ENCODE measurements at places on chromosomes 13 and 19. TPM values are rescaled to one million over a fixed set of nuclear protein-coding genes. Genes with fewer than 3 reads are reported as not detected.
A peak's percentile ranks its signal among the peaks of the same experiment; 100 is the strongest.

GRCh38 chr13:110921695-110922094 is 6.8 kb upstream of the ANKRD10 start:
- no peak for DNase-seq

DNA sequence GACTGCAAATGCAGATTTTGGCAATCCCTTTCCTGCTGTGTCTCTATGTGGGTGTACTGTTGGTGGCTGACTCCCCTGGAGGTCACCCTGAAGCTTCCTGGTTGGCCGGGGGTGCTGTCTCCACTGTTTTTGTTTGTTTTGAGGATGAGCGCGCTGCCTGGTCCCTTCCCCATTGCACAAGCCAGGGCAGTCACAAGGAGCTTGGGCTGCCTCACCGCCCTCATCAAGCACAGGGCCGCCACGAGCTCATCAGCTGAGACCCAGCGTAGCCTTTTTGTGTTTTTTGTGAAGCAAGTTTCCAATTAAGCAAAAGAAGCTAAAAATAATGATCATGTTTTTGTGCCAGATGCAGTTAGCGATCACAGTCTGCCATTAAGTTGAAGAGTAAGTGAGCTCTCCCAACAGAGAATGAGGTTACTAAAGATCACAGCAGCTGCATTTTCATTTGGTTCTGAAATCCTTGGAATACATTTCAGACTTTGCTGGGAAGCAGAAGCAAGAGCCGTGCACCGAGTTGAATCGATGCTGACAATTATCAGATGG is 57.8 kb downstream of the GGACT start:
- DNase-seq = no peak

- no peak for DNase-seq
Observed at GRCh38 chr13:102845289-102845629, 573 bp upstream of the ERCC5 start.

DNA sequence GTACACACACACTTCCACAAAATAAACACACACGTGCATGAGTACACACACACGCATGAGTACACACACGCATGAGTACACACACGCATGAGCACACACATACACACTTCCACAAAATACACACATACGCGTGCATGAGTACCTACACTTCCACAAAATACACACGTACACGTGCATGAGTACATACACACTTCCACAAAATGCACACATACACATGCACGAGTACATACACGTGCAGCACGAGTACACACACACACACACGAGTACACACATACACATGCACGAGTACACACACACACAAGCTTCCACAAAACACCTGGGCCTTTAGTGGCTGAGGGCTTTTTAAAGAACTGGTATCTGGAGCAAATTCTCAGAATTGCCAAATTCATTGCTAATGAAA is 619.3 kb downstream of the GPC5 start:
- no peak for DNase-seq

DNA sequence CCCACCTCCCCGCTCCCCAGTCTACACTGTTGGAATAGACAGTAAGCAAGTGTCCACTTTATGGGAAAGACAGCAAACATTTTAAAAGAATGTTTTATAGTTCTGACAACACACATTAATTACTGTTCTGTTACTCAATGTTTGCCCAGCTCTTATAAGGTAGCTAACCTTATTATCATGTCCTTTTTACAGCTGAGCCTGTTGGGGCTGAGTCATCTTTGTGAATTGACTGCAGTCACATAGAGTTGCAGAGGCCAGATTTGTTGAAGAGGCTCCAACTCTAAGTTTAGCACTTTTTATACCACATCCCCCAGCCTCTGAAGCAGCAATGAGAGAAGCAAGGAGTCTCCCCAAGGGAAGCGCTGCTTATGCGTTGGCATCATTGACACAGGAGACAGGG is 76.2 kb downstream of the C13orf42 start:
- no peak for DNase-seq

DNA sequence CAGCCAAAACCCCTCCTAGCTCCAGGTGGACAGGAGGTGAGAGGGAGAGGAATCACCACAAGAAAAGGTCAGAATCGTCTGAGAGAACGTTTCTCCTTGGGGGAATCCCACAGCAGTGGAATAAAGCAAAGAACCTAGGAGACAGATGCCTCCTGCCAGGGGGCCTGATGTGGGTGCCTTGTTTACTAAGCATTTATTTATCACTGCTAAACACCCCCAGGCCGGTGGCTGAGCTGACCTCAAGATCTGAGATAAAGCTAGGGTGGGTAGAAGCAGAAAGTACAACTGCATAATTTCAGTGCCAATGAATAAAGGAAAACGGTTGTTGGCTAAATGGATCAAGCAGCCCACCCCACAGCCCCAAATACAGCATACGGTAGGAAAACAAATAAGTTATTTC is 33.9 kb upstream of the ATP11A start:
- no peak for DNase-seq

- DNase-seq = no peak
Observed at GRCh38 chr13:106899442-106899841, 331.5 kb upstream of the ARGLU1 start.

DNA sequence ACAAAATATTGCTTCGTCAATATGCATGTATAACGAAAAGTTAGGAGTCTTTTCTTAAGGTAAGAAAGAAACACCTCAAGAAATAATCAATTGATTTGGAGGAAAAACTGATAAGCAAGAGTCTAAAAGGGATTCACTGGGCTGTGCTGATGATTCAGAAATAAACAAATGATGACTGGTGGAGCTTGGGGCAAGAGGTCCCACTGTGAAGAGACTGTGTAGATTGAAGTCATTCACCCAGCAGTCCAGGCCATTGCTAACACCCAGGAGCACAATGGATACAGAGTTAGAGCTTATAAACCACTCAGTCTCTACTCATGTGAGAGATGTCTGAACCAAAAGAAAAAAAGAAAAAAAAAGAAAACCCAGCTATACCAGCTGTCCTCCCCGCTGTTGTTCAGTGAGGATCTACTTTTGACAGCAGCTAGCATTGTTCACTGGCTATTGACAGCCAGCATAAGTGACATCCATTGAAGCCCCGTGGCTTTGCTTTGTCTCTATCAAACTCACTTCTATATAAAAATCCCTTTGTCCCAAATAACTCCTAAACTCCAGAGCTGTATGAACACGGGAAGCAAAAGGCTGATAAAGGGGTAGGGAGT is 255.5 kb downstream of the KCTD12 start:
- DNase-seq = no peak

DNA sequence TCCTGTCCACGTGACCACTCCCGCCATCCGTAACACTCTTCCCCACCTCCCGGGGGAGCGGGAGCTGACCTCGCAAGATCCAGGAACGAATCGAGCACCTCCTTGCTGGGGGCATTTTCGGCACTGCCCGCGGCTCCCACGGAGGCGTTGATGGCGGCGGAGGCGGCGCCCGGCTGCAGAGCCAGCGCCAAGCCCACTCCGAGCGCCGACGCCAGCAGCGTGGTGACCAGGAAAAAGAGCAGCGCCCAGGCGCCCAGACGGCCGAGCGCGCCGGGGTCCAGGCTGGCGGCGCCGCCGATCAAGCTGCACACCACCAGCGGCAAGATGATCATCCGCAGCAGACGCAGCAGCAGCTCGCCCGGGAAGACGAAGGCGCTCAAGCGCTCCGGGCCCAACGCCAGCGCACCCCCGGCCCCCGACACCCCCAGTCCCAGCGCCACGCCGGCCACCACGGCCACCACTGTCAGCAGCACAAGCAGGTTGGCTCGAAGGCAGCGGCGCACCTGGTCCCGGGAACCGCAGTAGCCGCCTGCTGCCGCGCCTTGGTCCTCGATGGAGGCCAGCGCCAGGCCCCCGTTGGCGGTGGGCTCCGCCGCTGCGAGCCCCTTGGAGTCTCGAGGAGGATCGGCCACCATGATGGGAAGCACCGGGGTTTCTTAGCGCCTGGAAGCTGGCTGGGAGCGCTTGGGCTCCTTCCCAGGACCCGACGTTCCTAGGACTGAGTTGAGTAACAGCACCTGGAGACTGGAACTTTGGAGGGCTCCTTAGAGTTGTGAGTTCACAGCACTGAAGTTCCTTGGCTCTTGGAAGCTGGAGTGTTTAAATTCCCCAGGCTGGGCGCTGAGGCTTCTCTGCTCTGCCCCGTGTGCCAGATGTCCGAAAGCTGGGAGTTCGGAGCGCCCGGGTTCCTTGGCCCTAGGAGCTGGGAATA is 798 bp downstream of the SLC1A5 start:
- peak; percentile 59 for DNase-seq

DNA sequence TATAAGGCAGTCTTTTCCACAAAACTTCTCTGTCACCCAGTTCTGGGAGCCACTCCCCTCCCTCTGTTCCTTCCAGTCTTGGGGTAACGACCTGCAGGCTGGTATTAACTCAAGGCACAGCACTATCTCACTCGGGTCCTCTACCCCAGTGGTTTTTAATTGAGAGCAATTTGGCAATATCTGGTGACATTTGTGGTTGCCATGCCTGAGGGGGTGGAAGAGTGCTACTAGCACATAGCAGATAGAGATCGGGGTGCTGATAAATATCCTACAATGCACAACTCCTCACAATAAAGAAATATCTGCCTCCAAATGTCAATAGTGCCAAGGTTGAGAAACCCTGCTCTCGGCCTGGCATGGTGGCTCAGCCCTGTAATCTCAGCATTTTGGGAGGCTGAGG is 117.7 kb upstream of the ABCC4 start:
- no peak for DNase-seq

DNA sequence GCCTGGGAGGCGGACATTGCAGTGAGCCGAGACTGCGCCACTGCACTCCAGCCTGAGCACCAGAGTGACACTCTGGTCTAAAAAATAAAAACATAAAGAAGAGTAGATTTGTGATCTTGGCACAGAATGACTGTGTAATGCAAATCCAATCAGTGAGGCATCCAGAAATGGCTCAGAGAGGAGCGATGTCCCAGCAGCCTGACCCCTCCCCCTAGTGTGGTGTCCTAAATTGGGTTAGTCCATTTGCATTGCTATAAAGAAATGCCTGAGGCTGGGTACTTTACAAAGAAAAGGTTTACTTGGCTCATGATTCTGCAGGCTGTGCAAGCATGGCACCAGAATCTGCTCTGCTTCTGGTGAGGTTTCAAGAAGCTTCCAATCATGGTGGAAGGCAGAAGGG is 59.1 kb upstream of the ZNF30 start:
- no peak for DNase-seq

GRCh38 chr19:2524840-2525723 is 49.2 kb downstream of the GADD45B start:
- no peak for DNase-seq

DNA sequence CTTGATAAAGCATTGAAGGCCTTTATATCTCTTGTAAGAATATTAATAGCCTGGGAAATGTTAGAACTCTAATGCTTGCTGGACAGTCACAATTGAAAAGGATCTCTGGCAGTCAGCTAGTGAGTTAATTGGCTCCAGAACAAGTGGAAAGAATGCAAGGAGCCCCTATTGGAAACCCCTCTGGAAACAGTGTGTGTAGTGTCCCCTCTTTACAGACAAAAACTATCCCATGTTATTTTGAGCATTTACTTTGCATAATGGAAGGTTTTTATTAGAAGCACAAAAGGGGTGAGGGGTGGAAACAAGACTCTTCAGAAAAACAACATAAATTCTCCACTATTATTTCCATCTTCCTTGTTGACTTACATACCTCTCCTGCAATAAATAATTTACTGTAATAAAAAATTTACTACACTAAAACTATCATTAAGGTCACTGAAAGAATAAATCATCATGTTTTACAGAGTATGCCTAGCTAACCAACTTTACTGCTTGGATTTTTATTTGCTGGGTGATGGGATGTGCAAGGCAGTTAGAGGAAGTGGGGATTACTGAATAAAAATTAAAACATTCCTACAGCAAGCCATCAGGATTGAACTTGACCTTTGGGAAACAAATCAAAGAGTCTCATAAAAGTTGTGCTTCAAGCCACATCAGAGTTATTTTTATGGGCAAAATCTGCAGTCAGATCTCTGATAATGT is 610.4 kb downstream of the TBC1D4 start:
- no peak for DNase-seq

DNA sequence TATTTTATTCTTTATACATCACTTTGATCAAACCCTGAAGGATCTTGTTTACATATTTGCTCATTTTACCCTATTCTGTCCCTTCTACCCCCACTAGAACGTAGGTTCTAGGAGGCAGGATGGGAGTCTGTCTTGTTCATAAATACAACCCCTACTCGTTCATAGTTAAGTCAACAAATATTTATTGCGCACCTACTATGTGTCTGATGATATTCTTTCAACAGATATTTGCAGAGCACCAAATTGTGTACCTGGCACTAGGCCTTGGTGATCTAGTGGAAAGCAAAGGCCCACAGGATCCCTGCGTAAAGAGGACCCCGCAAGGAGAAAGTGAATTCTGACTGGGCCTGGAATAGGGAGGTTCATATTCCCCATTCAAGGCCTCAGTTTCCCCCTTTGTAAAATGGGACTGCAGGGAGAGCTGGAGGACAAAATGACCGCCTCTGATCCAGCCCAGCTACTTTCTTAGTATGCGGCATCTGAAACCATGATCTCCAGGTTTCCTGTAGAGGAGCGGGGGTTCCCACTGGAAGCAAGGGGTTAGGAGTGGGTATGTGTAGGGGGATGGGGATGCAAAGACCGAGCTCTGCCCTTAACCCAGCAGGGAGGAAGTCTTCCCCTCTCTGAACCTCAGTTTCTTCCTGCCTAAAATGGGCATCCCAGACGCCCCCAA is 534 bp upstream of the GEMIN7 start:
- no peak for DNase-seq

GRCh38 chr13:100129605-100130004 is 40.7 kb downstream of the PCCA start:
- DNase-seq = no peak

DNA sequence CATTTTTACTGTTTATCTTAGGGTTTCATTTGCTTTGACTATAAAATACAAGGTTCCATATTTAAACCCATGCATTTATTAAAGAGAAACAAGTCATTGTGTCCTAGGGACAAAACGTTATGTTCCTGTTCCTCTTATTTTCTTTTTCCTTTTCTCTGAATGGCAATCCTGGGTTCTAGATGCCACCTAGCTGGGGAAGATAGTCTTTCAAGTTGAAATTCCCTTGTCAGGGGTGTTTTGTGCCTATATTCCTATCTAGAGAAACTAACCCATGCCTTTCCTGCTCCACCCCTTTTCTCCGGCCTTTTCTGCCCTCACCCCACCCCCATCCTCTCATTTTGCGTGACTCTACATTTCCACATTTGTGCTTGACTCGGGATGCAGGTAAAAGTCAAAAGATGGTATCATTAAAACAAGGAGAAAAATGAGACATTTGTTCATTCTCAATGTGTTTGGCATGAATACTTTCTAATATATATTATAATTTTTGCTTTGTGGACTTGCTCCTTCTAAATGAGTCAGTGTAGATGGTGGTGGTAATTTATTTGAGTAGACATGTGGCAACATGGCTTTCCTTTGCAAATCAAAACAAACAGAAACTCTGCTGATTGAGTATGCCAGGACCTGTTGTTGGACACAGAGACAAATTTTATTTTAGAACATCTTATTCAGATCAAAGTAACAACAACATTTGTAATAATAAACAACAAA is 26.8 kb upstream of the STARD13 start:
- DNase-seq = no peak

GRCh38 chr19:1222394-1222793 is 15.4 kb downstream of the CBARP start:
- DNase-seq = no peak

- no peak for DNase-seq
Observed at GRCh38 chr13:36639610-36640009, 34.2 kb upstream of the SERTM1 start.

SHISA2 gene
- not detected for total RNA-seq

GGN gene
- not detected for total RNA-seq

FGF21 gene
- not detected for total RNA-seq

TSSK6 gene
- 3.4 TPM for total RNA-seq

SLC25A41 gene
- total RNA-seq = not detected

CAPN12 gene
- 19.6 TPM for total RNA-seq

PEG3 gene
- total RNA-seq = 0.09 TPM

MAB21L1 gene
- not detected for total RNA-seq

ZNF430 gene
- total RNA-seq = 20.8 TPM

DPF1 gene
- 1.0 TPM for total RNA-seq

MCF2L gene
- 7.6 TPM for total RNA-seq

THSD1 gene
- 0.18 TPM for total RNA-seq

Data from activated CD8-positive, alpha-beta T cell treated with anti-CD3 and anti-CD28 coated beads for 36 hours (primary cell).